Activated CD8-positive, alpha-beta memory T cell treated with anti-CD3 and anti-CD28 coated beads for 1 hour (primary cell): ENCODE measurements at places on chromosomes 2 and 18.

DNA sequence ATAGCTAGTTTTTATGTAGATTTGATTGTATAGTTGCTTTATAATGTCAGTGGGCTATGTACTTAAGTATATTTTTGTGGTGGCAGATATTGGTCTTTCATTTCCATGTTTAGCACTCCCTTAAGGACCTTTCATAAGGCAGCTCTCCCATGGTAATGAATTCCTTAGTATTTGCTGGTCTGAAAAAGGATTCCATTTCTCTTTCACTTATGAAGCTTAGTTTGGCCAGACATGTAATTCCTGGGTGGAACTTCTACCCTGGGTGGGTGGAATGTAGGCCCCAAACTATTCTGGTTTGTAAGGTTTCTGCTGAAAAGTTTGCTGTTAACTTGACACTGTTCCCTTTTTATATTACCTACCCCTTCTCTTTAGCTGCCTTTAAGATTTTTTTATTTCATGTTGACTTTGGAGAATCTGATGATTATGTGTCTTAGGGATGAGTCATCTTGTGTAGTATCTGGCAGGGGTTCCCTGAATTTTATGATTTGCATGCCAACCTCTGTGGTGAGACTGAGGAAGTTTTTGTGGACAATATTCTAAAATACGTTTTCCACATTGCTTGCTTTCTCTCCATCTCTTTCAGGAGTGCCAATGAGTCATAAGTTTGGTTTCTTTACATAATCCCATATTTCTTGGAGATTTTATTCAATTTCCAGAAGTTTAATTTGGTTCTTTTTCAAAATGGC, 65.4 kb upstream of the VRK2 start:
- DNase-seq = no peak

DNA sequence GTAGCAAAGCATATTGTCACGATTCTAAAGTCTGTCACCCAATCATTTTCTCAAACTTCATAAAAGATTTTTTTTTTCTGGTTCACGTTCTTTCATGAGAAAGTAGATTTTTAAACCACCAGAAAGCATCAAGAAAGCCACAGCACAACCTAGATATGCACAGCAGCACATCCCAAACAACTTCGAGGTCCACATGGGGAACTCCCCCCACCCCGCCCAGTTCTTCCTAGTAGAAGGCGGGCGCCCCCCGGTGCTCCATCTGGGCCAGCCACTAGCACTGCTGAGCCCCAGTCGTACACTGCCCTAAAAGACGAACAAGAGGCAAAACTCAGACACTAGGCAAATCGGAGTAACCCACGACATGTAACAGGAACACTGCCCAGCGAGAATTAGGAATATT, 15.5 kb downstream of the HDLBP start:
- DNase-seq = peak; percentile 28

GRCh38 chr2:240949791-240950705, 43.9 kb downstream of the CROCC2 start:
- no peak for DNase-seq

GRCh38 chr2:42127425-42128424, 41.4 kb upstream of the EML4 start:
- DNase-seq = no peak

GRCh38 chr2:138237667-138238384, 263.7 kb upstream of the SPOPL start:
- DNase-seq = no peak

- no peak for DNase-seq
Observed at GRCh38 chr2:109129921-109130722, 1.1 kb downstream of the SH3RF3 start.
